ENCODE measurements at places on chromosomes 6 and 20.

DNA sequence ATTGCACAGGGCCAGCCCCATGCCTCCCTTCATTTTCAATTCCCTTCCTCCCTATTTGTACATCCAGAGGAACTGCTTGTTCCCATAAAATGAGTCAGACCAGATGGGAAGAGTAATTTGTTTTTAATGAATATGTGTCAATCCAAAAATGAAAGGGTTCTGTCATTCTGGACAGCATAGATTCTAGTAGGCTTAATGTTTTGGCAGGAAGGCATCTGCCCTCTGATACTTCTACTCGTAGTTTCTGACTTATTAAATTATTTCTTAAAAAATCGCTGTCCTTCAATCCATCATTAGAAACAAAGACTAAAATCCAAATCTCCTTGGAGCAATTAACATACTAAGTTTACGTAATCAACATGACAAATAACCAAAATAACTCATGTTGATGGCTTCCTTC, 665.5 kb downstream of the TENT5A start:
- no peak for DNase-seq

- DNase-seq, result no peak
These were observed 140.3 kb upstream of the MCHR2 start for GRCh38 chr6:100134297-100134696.

DNA sequence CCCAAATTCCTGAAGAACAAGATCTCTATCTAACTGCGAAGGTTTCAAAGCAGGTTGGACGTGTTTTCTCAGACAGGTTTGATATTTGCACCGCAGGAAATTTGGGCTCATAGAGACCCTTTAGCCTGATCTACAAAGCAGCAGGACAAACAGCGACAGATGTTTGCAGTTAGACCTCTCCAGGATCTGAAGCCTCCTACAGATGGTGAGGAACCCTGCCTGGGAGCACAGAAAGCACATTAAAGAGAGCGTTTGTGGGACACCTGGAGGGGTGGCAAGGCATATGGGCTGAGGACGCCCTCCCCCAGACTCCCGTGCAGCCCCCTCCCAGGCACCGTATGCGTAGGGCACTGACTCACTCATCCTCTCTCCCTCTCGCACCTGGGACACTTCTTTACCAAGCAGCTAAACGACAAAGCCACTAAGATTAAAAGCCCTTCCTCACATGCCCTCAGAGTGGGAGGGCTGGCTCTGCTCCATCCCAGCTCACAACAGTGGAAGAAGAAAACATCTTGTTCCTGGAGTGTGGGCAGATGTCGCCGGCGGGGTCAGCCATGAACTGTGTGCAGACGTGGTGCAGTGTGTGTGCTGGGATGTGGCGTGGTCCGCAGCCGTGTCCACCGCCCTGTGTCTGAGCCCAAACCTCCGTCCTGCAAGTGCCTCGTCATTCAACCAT, 249.7 kb upstream of the AFDN start:
- DNase-seq, result no peak

DNA sequence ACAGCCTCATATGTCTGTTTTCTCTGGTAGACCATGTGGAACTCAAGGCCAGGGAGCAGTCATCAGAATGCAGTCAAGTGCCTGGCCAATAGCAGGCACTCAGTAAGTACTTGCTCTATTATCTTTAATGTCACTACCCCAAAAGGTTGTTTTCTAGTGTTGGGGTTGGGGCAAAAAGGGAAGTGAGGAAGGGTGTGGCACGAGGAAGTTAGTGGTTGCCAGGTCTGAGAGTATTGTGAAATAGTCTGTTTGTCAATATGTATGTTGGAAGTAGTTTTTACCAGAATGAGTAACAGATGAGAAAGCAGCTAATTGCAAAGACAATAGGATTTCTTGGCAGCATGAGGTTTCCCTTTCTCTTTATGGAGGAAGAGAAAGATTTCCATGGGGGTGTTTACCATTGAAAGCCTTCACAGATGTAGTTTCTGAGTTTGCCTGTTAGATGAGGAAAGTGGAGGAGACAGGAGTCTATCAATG, 59.5 kb upstream of the ARMH2 start:
- DNase-seq, result peak; percentile 69

- DNase-seq, result no peak
These were observed 286.3 kb downstream of the KHDC1L start for GRCh38 chr6:72939004-72939403.

DNA sequence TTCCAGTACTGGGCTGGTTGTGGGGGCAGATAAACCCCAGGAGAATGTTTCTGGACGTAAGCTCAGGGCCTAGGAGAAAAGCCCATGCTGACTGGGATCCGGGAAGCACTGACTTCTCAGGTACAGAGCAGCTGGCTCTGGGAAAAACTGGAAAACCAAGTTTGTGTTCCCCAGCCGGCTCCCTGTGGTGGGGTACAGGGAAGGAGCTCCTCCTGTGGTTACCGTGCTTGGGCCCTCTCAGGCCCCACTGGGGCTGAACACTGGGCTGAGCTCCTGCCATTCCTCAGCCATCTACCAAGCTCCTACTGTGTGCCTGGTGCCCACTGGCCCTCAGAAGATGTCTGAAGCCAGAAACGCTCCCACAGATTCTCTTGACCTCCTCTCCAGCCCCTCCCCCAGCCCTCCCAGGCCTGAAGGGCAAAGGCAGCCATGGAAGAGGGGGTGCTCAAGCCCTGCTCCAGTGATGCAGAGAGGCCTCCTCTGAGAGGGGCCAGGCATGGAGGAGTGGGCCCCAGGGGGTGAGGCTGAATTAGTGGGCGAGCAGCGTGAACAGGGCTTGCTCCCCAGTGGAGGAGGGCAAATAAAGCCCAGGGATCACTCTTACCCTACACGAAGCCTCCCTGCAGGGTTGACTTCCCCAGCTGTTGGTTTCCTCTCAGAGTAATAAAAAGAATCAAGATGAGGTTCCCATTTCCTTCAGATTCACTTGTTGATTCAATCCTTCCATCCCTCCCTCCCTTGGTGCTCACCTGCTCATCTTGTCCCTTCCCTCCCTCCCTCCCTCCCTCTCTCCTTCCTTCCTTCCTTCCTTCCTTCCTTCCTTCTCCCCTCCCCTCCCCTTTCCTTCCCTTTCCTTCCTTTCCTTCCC, 100.0 kb downstream of the VEGFA start:
- DNase-seq, result no peak

DNA sequence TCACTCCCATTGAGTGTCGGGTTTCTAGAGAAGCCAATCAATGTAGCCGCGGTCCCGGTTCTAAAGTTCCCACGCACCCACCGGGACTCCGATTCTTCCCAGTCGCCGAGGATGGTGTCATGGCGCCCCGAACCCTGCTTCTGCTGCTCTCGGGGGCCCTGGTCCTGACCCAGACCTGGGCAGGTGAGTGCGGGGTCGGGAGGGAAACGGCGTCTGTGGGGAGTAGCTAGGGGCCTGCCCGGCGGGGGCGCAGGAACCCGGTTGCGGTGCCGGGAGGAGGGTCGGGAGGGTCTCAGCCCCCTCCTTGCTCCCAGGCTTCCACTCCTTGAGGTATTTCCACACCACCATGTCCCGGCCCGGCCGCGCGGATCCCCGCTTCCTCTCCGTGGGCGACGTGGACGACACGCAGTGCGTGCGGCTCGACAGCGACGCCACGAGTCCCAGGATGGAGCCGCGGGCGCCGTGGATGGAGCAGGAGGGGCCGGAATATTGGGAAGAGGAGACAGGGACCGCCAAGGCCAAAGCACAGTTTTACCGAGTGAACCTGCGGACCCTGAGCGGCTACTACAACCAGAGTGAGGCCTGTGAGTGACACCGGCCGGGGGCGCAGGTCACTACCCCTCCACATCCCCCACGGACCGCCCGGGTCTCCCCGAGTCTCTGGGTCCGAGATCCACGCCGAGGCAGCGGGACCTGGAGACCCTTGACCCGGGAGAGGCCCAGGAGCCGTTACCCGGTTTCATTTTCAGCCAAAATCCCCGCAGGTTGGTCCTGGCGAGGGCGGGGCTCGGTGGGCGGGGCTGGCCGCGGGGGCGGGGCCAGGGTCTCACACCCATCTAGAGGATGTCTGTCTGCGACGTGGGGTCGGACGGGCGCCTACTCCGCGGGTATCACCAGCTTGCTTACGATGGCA, 35.2 kb upstream of the HLA-G start:
- DNase-seq, result peak; percentile 25

- DNase-seq, result peak; percentile 68
These were observed 242.2 kb downstream of the NRN1 start for GRCh38 chr6:5764401-5764955.
